Activated CD8-positive, alpha-beta memory T cell treated with anti-CD3 and anti-CD28 coated beads for 1 hour (primary cell): ENCODE measurements at places on chromosomes 6 and 20.

GRCh38 chr6:133499662-133500061 is 258.5 kb downstream of the EYA4 start:
- DNase-seq: no peak

DNA sequence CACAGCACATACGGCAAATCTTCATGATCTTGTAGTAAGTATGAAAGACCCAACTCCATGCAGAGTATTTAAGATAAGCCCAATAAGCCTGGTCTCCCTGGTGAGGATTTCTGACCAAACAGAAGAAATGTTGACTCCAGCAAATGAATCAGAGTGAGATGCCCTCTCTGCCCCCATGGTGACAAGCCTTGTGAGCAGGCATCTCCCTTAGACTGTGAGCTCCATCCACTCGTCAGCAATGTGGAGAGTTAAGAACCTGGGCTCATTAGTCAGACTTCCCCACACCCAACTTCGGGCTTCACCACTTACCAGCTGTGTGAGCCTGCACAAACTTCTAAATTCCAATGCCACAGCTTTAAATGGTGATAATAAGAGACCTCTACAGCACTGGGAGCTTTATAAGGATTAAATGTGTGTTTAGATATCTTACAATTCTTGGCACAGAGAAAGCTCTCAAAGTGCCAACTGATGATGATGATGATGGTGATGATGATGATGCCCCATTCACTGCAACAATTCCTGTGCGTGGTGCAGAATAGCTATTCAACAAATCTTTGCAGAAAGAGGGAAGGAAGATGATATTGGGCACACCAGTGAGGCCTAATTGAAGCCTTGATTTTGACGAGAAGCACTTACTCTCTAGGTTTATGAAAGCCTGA is 253.4 kb upstream of the TAB2 start:
- no peak for DNase-seq

DNA sequence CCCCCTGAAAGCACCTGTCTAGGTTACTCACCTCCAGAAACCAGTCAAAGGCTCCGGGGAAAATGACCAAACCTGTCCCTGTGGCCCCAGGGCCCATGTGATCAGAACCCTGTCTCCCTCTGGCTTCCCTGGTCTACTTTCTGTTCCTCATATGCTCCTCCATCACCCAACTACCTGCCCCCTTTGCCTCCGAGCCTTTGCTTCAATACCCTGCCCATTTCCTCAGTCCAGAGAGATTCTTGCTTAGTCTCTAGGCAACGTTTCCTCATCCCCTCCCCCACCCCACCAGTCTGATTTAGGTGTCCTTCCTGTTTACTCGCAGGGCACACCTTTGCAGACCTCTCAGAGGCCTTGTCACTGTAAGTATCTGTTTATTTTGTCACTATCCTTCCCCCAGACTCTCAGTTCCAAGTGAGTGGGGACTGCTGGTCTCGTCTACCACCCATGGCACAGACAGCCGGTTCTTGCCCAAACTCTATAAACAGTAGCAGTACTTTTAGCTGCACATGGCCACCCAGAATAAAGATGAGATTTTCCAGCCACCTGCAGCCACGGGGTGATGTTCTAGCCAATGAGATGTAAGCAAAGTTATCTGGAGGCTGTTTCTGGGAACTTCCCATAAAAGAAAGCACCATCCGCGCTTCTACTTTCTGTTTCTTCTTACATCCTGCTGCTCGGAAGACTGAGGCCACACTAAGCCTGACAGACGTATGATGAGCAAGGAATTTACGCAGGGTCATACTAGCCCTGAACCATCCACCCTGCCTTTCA is 13.3 kb downstream of the ELOVL5 start:
- DNase-seq: no peak

GRCh38 chr20:39822667-39823066 is 860.5 kb downstream of the DHX35 start:
- DNase-seq: no peak
